NCI-H748 treated with DMSO at 0.1 percent for 48 hours (cell line): ENCODE measurements at places on chromosomes 1 and 21.

GRCh38 chr1:17636612-17637011, 97.1 kb downstream of the ARHGEF10L start:
- DNase-seq: no peak

GRCh38 chr1:205636732-205637131, 4.9 kb upstream of the ELK4 start:
- no peak for DNase-seq

DNA sequence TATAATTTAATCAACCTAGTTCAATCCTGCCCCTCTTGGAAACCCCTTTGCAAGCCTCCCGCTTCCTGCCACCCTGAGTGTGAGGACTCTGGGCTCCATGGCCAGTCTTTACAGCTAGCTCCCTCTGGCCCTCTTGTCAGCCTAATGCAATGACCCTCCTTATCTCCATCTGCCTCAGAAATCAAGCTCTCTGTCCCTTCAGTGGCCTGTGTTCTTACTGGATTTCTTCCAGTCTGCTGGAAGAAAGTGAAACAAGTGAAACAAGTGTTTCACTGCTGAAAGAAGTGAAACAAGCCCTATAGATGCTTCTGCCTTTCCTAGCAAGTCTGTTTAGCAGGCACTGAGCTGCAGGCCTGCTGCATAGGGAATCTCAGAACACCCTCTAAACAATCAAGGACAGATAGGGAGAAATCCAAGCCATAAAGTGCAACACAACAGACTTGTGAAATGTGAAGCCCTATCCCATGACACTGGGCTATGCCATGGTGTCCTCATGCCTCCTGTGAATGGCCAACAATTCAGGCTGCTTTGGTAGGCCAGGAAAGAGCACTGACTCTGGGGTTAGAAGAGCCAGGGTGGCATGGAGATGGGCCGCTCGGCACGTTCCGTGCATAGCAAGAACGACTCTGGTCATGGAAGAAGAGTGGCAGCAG, 55.9 kb downstream of the FAM163A start:
- DNase-seq: no peak

GRCh38 chr21:16840538-16840937, 672.3 kb upstream of the CXADR start:
- DNase-seq: no peak

GRCh38 chr1:25799935-25800702, at the start of gene SELENON:
TSS of gene SELENON (plus strand) at chr1:25800193. CDS start at chr1:25800231, 38 bp downstream.
- no peak for DNase-seq

- DNase-seq: no peak
Observed at GRCh38 chr1:110798691-110799256, 74.2 kb upstream of the CD53 start.

GRCh38 chr1:203590603-203591002, 36.0 kb upstream of the ATP2B4 start:
- no peak for DNase-seq

DNA sequence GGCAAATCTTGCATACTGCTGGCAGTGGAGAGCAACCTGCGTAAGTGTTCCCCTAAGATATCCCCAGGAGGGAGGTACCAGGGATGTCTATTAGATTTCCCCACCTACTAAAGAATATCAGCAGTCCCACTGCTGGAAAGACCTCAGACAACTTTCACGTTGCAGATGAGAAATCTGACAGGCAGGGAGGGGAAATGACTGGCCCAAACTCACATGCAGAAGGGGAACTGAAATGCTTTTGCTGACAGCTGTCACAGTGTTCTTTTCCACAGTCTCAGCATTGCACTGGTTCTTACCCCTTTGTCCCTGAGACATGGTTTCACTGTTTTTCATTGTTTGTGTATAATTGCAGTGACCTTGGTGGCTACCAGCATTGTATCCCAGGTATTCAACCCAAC, 84.8 kb upstream of the ATP1A1 start:
- no peak for DNase-seq

DNA sequence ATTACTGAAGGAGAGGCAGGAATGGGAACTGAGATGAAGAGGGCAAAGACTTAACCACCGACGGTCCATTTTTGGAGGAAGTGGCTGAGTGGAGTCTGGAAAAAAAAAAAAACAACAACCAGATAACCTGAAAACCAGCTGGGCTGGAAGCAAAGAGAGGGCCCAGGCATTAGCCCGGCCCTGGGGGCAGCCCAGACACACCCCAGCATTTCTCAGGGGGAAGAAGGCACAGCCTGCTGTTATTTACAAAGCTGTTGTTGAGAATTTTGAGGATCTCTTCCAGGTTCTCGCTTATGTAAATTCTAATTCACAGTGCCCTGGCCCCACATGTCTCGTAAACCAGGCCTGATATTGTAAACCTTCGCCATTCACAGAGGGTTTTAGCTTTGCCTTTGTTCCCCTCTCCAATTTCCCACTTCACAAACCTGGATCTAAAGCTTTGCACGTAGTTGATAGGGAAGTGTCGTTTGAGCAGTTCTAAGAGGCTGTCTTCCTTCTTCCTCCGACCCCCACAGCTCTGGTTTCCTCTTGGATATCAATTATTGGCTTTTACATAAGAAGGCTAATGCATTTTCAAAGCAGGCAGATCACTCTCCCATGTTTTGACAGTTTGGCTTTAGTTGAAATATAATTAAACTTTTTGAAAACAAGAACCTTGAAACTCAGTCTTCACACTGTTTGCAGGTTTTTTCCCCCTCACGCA, 161.8 kb upstream of the IRF2BP2 start:
- no peak for DNase-seq

DNA sequence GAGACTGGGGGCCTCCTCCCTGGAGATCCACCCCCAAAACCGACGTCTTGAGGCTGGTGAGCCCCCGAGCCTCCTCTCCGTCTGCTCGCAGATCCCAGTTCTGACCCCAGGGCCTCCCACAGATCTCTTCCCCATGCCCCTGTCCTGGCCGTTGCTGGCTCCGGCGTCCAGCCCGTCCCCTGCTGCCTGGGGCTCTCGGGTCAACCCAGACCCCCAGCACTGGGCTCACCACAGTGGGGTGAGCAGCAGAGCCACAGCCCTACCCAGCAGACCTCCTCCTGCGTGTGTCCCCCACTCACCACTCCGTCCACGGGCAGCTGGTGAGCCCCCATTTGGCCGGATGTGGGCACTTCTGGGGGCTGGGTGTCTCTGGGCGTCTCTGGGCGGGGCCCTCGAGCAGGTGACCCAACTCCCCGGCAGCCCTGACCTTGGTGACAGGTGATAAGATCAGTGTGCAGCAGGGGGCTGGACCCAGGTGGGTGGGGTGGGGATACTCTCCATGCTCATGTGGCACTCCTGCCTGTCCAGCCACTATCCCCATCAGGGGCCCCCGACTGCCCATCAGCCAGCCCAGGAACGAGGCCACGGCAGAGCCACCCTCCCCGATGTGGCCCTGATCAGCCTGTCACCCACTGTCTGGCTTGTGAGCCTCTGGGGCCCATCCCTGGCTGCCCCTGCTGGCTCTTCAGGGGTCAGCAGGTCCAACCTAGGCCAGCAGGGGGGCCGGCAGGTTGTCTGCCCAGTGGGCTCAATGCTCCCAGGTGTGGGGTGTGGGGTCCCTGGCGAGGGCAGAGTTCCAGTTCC, 709 bp downstream of the TNFRSF14 start:
- no peak for DNase-seq

DNA sequence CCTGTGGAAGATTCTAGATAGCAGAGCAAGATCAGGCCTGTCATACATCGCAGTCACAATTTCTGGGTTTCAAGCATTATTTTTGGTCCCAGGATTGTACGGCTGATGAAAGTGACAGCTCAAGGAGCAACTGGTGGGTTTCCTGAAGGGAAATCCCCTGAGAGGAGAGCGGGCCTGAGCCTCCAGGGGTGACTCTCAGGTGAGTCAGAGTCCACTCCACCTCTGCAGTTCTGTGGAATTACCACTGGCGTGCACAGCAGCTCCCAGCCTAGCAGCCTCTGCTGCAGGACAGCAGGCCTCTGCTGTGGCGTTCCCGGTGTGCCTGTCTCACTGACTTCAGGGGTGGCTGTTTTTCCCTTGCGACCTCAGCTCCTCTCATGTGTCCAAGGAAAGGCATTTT, 24.4 kb downstream of the SLC66A1 start:
- no peak for DNase-seq

DNA sequence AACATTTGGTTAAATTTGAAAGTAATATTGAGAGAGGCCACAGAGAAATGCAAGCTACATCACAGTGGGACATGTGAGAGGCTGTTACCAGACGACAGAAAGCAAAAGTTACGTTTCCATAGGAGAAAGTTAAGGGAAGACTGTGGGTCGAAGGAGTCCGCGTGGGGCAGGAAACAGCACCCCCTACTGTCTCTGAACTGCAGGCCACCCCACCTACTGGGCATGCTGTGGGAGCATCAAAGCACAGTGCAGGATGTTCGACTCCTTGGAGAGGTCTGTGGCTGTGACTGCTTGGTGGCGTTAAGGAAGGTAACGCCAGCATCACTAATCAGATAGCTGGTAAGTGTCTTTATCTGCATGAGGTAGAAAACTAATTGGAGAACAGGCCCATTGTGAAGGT, 123.9 kb downstream of the PTBP2 start:
- no peak for DNase-seq

GRCh38 chr1:165949335-165950130, 122.1 kb downstream of the UCK2 start:
- DNase-seq: no peak

GRCh38 chr21:41304068-41304720, 12.4 kb upstream of the FAM3B start:
- no peak for DNase-seq

- DNase-seq: no peak
Observed at GRCh38 chr1:202642619-202643291, 67.5 kb downstream of the SYT2 start.

GRCh38 chr1:170495006-170495405, 37.0 kb upstream of the GORAB start:
- DNase-seq: no peak

GRCh38 chr1:116345011-116345410, 28.0 kb upstream of the ATP1A1 start:
- no peak for DNase-seq

DNA sequence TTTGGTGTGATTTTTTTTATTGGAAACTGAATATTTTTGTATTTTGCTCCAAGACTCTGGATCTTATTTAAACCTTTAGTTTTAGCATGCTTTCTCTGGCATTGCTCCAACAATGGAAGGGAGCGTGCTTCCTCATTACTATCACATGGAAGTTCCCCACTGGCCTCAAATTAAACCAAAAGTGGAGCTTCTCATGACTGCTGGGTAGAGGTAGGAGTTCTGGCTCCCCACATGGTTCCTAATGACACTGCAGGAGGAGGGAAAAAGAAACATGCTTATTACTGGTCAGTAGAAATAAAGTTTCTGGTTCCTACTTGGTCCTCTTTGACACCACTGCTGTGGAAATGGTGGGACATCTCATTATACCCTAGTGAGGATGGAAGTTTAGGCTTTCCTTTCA, 310.5 kb downstream of the PTGER3 start:
- no peak for DNase-seq

GRCh38 chr1:102184477-102184876, 187.8 kb upstream of the OLFM3 start:
- DNase-seq: no peak

- no peak for DNase-seq
Observed at GRCh38 chr21:15010645-15011044, 54.2 kb downstream of the NRIP1 start.

DNA sequence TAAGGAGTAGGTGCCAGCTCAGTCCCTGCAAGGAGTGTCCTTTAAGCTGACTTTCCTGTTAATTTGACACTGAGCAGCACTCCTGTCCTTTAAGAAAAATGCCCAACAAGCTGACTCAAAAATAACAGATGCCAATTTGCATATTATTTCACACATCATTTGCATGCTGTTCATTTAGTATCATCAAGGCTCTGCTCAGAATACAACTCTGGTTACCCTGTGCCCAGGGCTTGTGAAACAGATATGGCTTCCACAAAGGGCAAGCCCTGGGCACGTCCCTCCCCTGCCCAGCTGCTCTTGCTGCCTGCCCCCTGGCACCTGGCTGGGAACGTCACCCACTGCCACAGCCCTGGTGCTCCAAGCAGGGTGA, 10.3 kb downstream of the KCNN3 start:
- DNase-seq: no peak

GRCh38 chr1:164840936-164841335, 282.0 kb downstream of the PBX1 start:
- DNase-seq: no peak

DNA sequence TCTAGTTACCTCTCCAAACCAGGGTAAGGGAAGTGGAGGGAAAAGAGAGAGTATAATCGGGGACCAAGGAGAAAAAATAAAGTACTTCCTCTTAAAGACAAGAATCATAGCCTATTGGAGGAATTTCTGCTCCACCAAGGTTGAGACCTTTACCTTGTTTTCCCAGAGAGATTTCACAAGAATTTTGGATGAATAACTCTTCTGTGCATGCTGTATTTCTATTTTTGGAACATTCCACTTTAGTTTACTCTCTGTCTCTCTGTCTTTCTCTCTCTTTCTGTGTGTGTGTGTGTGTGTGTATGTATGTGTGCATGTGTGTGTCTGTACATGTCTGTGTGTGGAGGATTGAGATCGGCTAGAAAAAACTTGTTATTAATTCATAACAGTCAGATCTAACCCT, 318.4 kb upstream of the RGS18 start:
- DNase-seq: no peak

DNA sequence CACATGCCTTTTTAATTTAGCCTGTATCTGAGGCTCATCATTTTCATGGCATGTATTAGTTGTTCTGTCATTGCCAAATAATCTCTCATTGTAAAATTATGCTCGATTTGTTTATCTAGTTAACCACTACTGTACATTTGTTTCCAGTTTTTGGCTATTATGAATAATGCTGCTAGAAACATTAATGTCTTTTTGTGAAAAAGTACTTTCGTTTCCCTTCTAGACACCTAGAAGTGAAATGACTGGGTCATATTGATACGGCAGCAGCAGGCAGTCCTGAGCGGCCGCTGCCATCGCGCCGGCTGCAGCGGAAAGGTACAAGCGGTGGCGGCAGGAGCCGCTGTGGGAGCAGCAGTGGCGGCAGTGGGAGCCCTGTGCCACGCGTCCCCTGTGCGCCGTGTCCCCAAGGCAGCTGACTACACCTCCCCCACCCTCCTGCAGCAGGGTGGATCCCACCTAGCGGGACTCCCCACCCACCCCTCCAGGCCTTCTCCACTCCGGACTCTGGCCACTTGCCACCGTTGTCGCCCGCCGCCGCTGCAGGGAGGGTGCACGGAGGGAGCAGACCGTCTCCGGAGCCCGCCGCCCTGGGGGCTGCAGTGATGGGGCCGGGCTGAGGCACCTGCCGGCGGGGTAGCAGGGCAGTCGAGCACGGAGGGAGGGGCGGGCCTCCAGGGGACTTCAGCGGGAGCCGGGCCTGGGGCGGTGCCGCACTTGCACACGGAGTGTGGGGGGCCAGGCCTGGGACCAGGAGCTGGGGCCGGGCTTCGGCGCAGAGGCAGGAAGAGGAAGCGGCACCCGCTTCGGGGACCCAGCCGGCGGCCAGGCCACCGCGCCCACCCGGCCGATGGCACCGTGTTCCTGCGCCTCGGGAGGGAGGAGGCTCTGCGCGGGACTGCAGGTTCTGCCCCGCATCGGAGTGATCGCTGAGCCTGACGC, 66.8 kb upstream of the RGS7 start:
- peak; percentile 33 for DNase-seq

GRCh38 chr1:54546651-54547401, 1.2 kb upstream of the ACOT11 start:
- DNase-seq: no peak

- no peak for DNase-seq
Observed at GRCh38 chr1:20073256-20073655, 3.3 kb downstream of the PLA2G5 start.
